ENCODE measurements at places on chromosomes 16 and 17.
A peak's percentile ranks its signal among the peaks of the same experiment; 100 is the strongest.

GRCh38 chr16:85777583-85778310, 21.6 kb downstream of the EMC8 start:
- no peak for DNase-seq

DNA sequence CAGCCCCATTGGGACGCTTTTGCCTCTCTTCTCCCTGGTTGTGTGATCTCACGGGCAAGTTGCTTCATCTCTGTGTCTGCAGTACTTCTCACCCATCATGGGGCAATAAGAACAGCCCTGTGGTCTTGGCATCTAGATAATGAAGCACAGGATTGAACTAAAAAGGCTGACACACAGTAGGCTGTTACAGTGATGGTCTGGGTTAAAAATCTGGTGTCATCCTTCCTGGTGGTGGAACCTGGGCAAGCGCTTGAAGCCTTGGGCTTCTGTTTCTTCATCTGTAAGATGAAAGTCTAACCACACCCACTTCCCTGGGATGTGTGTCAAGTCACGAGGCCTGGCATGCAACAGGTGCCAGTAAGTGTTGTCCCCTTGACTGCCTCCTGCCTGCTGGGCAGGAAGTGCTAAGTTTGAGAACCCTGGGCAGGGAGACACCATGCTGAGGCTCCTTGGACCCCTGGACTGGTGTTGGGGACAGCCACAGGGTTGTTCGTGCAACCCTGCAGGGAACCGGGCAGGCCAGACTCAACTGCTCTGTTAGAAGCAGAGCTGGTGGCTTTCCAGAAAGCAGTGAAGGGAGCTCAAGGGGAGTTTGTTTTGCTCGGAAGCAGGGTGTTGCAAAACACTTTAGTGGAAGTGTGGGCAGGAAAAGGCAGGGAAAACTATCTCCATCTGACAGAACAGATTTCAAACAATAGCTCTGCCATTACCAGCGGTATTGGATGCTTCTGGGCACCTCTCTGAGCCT, 5.9 kb upstream of the MAP2K3 start:
- DNase-seq, result no peak

DNA sequence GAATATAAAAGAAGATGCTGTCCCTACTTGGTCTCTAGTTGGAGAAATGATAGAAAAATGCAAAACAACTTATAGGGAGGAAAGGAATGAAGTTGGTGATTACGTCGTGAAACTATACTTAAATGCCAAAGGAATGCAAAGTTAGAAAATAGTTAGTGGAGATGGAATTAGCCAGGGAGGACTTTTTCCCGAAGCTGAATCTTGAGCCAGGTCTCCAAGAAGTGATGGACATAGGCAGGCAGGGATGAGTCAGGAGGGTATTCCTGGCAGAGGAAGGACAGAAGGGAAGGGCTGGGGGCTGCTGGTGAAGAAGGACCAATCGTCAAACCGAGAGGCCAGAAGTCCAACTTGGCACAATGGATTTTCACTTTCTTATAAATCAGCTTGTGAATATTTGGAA, 1.8 kb downstream of the SNTB2 start:
- no peak for DNase-seq

DNA sequence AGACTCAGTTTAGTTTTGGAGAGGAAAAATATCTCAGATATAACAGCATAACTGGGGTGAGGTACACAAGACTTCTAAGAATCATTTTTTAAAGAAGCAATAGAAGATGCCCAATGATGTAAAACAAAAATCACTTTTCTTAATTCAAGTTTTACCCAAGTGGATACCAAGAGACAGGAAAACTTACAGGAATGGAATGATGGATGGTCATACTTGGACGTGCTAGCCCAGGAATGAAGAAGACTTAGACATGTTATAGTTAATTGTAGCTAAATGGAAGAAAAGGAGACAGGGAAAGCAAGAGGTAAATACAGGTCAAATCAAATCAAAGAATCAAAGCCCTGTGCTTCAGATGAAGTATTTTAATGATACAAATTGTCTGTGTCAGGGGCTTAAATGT, 312.7 kb upstream of the KCNJ16 start:
- DNase-seq, result no peak

DNA sequence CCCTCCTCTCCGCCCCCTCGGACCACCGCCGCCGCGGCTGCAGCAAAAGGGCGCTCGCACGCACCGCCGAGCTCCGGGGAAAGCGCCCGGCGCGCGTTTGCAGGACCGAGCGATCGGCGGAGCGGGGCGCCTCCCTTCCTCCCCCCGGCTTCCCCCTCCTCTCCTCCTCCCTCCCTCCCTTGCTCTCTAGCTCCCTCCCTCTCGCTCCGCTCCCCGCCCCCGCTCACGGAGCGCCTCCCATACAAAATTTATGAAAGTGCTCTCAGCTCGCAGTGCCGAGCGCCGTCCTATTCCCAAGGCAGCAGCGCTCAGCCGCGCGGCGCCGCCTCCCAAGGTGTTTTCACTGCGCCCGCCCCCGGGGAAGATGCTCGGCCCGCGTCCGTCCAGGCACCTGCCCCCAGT, at the start of gene RTN4RL1:
RTN4RL1 (minus strand) TSS at position 115 of the 402 bp plus-strand sequence. CDS start 469 bp downstream, outside the sequence.
- DNase-seq, result peak; percentile 47

DNA sequence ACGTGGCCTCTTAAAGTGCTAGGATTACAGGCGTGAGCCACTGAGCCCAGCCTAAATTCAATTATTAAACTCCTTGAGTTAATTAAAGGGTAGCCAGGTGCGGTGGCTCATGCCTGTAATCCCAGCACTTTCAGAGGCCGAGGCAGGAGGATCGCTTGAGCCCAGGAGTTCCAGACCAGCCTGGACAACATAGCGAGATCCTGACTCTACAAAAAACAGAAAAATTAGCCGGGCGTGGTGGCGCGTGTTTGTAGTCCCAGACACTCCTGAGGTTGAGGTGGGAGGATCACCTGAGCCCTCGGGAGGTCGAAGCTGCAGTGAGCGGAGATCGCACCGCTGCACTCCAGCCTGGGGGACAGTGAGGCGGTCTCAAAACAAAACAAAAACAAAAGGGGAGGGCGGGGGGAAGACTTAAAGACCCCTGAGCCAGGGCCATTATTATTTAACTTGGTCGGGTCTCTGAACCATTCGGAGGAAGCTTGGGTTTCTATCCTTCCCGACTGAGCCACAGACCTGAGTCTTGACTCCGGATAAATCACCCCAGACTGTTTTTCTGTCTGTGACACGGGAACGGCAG, 19.5 kb downstream of the BCL7C start:
- no peak for DNase-seq

DNA sequence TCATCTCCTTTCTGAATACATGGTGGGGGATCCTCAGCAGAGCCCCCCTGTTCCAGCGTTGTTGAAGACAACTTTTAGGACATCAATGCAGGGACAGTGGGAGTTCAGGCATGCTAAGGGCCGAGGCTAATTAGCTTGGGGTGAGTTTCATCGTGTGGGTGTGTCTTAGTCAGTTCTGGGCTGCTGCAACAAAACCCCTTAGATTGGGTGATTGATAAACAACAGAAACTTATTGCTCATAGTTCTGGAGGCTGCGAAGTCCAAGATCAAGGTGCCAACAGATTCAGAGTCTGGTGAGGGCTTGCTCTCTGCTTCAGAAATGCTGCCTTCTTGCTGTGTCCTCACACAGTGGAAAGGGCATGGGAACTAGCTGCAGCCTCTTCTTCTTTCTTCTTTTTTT, 214.0 kb downstream of the NTN1 start:
- DNase-seq, result no peak

DNA sequence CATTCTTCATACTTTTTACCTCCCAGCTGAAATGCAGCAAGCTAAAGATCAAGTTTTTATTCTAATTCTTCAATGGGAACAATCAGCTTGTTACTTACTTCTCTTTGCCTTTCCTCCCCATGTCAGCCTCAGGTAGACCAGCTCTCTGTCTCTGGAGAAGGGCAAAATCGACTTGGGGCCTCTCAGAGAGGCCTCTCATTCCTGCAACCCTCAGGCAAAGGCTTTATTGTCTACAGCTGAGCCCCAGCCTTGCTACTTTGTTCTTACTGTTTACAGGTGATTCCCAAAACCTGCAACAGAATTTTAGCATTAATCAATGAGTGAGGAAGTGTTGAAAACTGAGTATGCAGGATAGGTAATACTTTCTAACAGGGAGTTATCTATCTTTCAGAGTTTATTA, 148.6 kb downstream of the KIF2B start:
- DNase-seq, result no peak

GRCh38 chr17:81928544-81929252, 1.2 kb upstream of the MAFG start:
- DNase-seq, result no peak

DNA sequence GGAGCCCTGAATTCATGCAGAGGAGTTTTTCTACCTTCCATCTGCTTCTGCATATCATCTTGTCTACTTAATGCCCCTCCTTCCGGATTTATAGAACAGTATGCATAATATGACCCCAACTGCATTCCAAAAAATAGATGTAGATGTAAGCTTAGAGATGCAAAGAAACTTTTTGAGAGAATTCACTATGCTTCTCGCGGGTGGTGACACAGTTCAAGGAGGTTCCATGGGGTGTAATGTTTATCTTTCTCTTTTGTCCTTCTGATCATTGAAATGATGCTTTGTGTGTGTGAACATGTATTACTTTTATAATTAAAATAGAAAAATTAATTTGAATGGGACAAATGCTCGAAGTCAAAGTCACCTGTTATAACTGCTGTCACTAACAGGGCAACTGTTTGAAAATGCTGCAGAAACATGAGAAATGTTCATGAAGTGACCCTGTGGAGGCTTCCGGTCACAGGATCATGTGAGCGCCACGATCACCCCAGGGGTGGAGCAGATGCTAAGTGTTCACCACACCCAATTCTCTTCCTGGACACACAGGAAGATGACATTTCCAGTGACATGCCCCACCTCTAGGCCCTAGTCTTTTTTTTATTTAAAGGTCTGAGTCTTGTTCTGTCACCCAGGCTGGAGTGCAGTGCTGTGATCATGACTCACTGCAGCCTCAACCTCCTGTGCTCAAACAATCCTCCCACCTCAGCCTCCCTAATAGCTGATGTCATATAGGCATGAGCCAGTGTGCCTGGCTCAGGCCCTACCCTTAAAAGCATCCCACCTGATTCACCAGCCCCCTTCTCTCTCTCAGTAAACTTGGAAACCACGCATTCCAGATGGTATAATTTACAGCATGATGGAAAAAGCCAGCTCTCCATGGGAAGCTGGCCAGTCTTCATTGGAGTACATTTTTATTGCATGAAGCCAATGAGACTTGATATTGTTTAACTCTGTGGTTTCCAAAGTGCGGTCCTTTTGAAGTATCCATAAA, 21.0 kb upstream of the AGRP start:
- DNase-seq, result no peak

GRCh38 chr17:13690806-13691205, 89.1 kb upstream of the HS3ST3A1 start:
- DNase-seq, result no peak

DNA sequence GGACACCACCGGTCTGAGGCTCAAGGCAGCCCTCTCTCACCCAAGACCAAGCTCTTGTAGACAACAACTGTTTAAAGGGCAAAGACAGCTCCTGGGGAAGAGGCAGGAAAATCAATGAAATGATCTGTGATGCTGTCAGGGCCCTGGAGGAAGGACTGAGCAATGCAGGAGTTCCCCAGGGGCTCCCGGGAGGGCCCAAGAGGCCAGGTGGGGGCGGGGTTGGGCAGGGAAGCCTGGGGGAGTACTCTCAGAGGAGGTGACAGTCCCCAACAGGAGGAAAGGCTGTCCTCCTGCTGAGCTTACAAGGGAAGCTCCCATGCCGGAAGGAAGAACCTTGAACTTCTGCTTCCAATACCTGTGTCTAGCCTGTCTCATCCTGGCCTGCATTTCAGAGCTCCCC, 8.3 kb upstream of the NOS2 start:
- DNase-seq, result no peak

DNA sequence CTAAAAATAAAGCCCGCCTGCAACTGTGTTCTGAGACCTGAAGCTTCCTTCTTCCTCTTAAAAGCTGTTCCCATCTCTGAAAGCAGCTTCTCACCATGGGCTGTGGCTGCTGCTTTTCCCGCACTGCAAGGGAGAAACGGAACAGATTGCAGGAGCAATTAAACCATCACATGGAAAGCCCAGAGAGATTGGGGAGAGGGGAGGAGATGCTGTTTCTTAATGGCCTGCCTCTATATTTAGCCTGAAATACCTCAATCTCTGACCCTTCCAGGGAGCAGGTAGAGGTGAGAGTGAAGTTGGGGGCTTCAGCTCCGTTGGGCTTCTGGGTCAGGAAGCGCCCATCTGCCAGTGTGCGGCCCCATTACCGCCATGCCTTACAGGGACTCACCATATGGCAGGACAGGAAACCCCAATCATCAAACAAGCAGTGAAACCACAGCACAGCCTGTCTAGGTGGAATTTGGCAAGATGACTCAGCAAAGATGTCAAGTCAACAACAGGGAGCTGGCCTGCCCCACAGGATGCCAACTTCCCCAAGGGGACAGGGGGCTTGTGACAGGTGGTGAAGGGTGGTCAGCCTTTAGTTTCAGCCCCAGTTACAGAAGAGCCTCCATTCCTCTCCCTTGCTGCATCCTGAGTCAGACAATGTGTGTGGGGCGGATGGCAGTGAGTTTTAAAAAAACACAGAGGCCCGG, 286.6 kb upstream of the CCL2 start:
- peak; percentile 3 for DNase-seq

- DNase-seq, result no peak
Observed at GRCh38 chr16:49148410-49148809, 133.2 kb downstream of the CBLN1 start.

- no peak for DNase-seq
Observed at GRCh38 chr17:8173056-8173870, 2.9 kb downstream of the TMEM107 start.

DNA sequence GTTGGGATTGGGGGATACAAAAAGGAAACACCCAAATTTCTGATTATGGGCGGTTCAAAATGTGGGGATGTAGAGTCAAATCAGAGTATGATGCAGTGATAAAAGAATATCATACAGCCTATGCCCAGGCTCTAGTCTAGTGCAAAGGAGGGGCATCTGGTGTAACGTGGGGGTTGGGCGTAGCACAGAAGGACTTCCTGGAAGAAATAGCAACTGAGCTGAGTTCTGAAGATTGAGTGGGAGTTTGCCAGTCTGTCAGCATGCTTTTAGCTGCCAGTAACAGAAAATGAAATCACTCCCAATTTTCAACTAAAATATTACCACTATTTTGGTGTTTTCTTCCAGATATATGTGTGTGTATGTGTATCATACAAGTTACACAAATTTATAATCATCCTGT, 196.9 kb downstream of the SPECC1 start:
- DNase-seq, result no peak

- no peak for DNase-seq
Observed at GRCh38 chr16:54462151-54462651, 175.6 kb upstream of the IRX3 start.

GRCh38 chr16:12356632-12357340, 380.3 kb downstream of the SNX29 start:
- no peak for DNase-seq

DNA sequence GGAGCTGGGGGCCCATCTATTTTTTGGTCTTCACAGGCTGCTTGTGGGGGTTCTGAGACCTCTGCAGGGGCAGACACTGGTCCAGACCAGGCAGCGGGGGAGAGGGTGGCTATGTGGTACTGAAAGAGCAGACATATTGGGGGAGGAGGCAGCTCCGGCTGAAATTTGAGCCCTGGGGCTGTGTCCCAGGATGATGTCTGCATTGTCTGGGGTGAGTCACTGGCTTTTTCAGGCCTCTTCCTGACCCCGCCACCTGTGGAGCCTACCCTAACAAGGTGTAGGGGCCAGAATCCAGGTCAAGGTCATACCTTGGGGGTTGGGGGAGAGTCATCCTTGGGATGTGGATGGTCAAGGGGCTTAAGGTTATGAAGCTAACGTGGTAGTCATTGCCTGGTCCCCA, 2.4 kb downstream of the CORO6 start:
- DNase-seq, result no peak

GRCh38 chr17:74357466-74357809, 4.2 kb downstream of the BTBD17 start:
- DNase-seq, result no peak

Measured in stimulated activated CD8-positive, alpha-beta memory T cell treated with anti-CD3 and anti-CD28 coated beads, Interleukin-4, amount 100 ng/mL, for 1 hour (primary cell).